Activated CD8-positive, alpha-beta T cell treated with anti-CD3 and anti-CD28 coated beads, Interleukin-2, amount 10 ng/mL, durations not matched to agents 7 days and 5 days (primary cell): ENCODE measurements at places on chromosomes 3 and 15.

- no peak for DNase-seq
These were observed 289.9 kb downstream of the GAP43 start for GRCh38 chr3:115913069-115913686.

- no peak for DNase-seq
These were observed 48.6 kb upstream of the CHRNB4 start for GRCh38 chr15:78689626-78690025.

DNA sequence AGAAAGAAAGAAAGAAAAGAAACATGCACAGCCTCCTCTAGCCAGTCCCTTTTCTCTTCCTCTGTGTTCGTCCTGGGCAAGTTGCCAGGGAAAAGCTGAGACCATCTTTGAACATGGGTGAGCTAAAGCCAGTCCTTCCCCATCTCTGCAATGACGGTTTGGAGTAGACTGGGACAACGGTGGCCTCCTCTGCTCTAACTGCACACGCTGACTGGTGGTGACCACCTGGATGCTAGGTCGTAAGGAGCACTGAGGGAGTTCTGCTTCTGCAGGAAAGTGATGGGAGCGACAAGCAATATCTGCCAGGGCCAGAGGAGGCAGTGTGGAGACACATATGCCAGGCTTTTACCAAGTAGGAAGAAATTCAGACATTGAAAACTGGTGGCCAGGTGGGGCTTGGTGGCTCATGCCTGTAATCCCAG is 111.7 kb downstream of the NUP210 start:
- DNase-seq: peak; percentile 27

- no peak for DNase-seq
These were observed 21.3 kb upstream of the GATM start for GRCh38 chr15:45399381-45400212.

- no peak for DNase-seq
These were observed 242.2 kb downstream of the ABHD5 start for GRCh38 chr3:43932921-43933320.

GRCh38 chr3:186965141-186965879 is 35.0 kb downstream of the ST6GAL1 start:
- DNase-seq: no peak

- no peak for DNase-seq
These were observed 23.4 kb upstream of the MAP4 start for GRCh38 chr3:48039487-48040190.

DNA sequence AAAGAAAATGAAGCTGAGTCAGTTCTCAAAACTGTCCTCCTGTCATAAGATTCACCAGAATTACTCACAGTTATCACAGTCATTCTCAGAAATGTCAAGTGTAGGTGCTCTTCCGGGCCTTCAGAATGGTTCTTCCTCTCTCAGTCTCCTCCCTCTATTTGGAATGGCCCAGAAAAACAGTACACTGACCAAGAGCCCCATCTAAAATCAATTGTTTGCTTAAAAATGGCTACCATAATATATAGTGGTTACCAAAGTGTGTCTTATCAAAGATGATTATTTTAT is 99.8 kb downstream of the MECOM start:
- no peak for DNase-seq

- DNase-seq: no peak
These were observed 16.6 kb downstream of the TICRR start for GRCh38 chr15:89591834-89592233.
